Stimulated activated CD8-positive, alpha-beta memory T cell treated with anti-CD3 and anti-CD28 coated beads, Interleukin-4, amount 100 ng/mL, for 4 hours (primary cell): ENCODE measurements at places on chromosomes 11 and 22.

- DNase-seq = no peak
Measured at GRCh38 chr11:1878137-1879031, 13.3 kb downstream of the PRR33 start.

- DNase-seq = no peak
Measured at GRCh38 chr11:80929031-80929805, 1488.4 kb upstream of the TENM4 start.

GRCh38 chr11:116730601-116731000 is 42.2 kb downstream of the BUD13 start:
- DNase-seq = no peak

DNA sequence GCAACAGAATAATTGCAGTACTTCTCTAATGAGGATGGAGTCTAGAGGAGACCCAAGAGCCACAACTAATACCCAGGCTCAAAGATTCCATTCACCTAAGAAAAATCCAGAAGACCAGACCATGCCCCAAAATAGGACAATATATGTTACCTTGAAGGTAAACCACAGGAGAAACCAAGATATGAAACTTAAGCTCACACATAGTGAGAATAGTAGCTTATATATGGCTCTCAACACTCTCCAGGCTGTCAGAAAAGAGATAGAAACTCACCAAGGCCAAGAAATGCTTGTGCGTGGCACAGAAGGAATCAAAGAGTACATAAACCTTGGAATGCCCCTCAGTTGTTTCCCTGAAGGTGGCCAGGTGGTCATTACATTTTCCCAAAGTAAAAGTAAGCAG is 9.1 kb downstream of the FAM111A start:
- DNase-seq = no peak

DNA sequence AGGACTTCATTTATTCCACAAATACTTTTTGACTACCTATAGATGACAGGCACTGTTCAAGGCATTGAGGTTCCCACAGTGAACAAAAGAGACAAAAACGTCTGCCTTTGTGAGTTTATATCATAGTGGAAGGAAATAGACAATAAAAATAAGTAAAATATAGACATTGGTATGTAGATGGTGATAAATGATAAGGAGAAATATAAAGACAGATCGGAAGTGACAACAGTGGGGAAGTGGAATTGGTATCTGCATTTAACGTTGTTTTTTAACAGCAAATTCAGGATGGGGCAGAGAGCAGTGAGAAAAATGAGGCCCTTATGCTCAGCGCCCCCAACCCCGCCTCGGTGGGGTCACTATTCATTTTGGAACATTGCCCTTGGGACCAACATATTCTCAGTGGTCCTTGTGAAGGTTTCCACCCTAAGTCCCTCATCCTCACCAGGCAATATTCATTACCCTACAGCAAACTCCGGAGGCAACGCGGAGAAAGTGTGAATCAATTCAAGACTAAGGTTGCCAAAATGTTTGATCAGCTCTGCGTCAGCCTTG is 627 bp upstream of the PEX26 start:
- DNase-seq = no peak

DNA sequence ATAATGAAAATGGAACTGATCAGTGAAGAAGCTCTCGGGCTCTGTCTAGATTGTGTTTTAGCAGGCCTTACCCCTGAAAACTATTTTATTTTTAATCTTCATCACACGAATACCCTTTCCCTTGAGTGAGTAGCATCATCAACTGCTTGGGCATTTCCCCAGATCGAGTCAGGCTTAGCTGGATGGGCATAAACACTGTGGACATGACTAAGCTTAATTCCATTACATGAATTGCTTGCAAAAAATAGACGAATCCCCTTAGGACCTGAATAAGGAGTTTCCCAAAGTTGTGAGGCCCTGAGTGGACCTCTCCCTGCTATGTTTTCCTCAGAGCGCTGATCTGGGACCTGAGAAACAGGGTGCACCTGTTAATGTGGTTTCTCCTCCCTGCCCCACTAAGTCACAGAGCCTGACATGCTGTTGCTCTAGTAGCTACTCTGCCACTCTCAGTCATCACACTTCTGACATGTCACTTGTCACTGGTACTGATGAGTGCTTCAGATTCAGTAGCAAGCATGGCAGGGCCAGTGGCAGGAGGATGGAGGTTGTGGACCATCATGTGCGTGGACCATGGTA is 53.5 kb downstream of the ENDOD1 start:
- no peak for DNase-seq

GRCh38 chr11:117950993-117951961 is 22.1 kb upstream of the TMPRSS13 start:
- no peak for DNase-seq

- DNase-seq = no peak
Measured at GRCh38 chr11:100484948-100485347, 202.1 kb upstream of the ARHGAP42 start.

- no peak for DNase-seq
Measured at GRCh38 chr11:133886029-133886428, 40.7 kb upstream of the SPATA19 start.

DNA sequence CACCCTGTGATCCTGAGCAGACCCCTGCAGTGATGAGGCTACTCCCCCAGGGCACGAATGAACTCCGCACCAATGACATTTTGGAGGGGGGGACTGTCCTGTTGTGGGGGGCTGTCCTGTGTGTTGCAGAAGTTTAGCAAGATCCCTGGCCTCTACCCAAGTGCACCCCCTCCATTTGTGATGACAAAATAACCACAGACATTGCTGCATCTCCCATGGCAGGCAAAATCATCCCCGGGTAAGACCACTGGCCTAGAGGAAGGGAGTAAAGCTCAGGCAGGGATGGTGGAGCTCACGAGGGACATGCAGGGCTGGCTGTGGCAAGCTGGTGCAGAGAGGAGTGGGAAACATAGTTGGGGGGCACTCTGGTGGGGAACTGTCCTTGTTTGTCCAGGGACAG is 40.6 kb downstream of the NECTIN1 start:
- DNase-seq = no peak

- DNase-seq = peak; percentile 43
Measured at GRCh38 chr22:46563381-46564083, 26.1 kb upstream of the CELSR1 start.

GRCh38 chr11:75135651-75136050 is 15.3 kb upstream of the SLCO2B1 start:
- DNase-seq = no peak

- DNase-seq = no peak
Measured at GRCh38 chr22:35140879-35141745, 75.2 kb downstream of the ISX start.

DNA sequence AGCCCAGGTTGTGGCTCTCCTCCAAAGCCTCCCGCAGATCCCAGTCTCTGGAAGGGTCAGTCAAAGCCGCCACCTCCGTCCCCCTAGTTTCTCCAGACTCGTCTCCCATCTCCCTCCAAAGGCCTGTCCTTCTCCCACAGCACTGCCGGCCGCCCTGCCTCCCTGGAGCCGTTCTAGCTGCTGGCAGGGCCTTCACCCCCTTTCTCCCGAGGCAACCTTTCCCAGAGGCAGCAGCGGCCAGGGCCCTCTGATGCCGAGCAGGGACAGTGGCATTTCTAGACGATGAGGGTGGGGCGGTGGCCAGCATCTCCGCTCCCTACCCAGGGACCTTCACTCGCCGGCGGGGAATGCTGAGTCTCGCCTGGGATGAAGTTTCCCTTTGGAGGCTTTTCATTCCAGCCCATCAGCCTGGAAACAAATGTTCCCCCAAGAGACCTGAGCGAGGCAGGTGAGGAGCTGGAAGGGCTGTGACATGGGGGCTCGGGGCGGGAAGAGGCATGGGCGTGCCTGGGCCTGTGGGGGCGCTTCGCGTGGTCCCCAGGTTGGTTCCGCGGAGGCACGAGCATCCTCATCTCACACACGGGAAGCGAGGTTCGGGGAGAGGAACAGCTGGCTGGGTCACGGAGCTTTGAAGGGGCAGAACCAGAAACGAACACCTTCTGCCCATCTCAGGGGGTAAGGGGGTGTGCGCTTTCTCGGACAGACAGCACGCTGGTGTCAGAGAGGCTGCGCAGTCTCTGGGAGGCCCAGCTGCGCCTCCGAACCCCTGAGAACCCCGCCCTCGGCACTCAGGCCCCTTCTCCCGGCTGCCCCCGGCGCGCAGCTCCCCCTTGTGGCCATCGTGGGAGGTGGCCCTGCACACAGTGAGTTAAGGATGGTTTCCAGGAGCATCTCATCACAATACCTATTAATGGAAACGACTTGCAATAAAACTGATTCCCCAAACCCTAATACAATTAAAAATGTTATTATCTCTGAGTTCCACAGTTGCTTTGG is 18.1 kb upstream of the KLHL35 start:
- DNase-seq = no peak

GRCh38 chr22:17579535-17579981 is 16.3 kb downstream of the SLC25A18 start:
- no peak for DNase-seq

GRCh38 chr11:3002351-3002861 is 10.3 kb upstream of the NAP1L4 start:
- DNase-seq = no peak

DNA sequence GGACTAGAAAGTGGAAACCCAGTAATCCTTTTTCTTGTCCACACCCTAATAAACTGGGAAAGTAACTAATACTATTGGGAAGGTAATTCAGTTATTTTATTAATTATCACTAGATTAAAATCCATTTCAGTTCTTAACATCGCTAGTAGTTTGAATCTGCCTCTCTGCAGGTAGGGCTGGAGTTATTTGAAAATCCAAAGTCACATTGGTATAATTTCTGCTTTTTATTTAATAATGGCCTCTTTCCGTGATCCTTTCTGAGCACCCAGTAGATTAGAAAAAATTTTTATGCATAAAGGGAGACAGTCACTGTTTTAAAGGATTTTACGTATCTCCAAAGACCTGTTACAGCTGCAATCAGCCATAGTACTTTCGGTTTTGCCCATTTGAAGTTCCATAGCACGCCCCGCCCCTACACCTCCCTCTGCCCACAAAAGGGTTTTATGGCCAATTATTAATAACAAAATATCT is 605 bp upstream of the COPB1 start:
- peak; percentile 13 for DNase-seq

DNA sequence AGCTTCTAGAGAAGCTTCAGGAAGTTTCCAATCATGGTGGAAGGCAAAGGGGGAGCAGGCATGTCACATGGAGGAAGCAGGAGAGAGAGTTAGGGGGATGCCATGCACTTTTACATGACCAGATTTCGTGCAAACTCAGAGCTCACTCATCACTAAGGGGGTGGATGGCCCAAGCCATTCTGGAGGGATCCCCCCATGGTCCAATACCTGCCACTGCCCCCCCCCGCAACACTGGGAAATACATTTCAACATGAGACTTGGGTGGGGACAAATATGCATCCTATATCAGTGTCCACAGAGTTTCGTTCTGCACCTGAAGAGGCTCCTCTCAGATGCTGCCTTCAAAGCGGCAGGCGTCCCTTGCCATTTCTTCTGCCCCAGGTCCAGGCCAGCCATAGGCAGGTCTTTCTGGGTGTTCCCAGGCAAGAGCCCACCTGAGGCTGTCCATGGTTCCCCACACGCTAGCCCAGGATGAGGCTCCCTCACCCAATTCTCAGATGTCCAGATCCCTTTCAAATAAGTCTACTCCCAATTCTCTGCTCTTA is 1344.3 kb downstream of the TBC1D22A start:
- DNase-seq = no peak

DNA sequence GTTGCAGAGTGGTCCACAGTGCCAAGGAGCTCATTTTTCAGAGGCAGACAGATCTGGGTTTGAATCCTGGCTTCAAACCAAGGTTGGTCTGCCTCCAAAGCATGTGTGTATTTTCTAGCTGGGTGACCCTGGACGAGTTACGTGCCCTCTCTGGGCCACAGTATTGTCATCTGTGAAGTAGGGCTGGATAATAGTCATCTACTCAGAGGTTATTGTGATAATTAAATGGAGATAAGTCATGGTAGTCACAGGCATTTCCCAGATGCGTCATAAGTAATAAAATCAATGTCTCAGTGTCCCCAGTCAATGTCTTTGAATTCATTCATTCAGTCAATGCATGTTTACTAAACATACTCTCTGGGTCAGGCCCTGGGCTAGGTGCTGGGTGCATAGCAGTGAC is 8.6 kb downstream of the OMP start:
- DNase-seq = no peak

DNA sequence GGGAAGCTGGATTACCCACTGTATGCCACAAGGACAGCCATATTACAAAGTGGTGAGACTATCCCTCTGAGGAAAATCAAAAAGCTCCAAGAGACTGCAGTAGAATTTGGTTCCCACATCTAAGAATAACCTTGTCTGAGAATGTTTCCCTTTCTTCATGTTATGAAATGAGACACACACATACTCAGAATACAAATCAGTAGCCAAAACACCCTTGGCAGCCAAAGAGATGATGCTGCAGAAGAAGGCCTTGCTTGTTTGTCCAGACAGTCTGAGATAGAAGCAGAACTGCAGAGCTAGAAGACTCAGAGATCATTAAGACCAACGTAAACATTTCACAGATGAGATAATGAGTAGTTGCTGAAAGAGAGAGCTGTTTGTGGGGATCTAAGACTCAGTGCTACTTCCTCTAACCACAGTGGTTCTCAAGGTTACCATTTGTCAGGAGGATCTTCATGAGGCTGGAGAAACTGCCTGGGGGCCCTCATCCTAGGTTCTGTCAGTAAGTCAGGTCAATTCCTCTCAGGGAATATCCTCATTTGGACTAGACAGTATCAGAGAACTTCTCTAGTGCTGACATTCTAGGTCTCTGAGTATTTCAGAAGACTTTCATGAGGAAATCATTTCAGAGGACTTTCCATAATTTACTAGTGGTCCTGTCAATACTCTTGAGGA is 38.9 kb downstream of the RELT start:
- no peak for DNase-seq

DNA sequence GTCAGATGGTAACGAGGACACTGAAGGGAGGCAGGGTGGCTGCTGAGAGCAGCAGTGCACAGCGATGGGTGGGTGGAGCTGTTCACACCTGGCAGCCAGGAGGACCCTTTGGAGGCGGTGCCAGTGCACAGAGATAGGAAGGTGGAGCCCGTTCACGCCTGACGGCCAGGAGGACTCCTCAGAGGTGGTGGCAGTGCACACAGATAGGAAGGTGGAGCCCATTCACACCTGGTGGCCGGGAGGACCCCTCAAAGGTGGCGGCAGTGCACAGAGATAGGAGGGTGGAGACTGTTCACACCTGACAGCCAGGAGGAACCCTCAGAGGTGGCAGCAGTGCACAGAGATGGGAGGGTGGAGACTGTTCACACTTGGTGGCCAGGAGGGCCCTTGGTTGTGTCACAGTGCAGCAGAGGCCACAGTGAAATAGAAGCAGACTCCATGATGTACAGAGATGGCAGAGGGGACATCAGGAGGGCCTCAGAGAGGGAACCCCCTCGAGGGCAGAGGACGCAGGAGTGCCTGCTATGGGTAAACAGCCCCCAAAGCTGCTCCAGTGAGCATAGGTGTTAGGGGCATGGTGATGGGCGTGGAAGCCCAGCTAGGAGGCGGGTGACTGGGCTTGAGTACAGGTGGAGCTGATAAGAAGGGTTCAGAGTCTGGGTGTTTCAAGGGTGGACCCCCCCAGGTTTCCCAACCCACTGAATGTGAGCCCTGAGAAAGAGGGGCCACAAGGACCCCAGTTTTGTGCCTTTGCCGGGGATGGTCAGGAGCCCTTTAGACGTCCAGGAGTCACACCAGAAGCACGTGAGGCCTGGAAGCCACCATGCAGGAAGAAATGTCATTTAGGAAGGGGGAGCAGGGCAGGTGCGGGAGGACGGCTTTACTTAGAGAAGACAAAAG is 566.7 kb downstream of the BRD1 start:
- no peak for DNase-seq
